ENCODE measurements at places on chromosomes 6 and 20. TPM values are rescaled to one million over a fixed set of nuclear protein-coding genes. Genes with fewer than 3 reads are reported as not detected.

- no peak overlapping the region for H3K27ac ChIP-seq
- no peaks in the 10 kb centered on the region for H3K4me1 ChIP-seq
- H3K27me3 ChIP-seq = peaks cover 19% of the 10 kb centered on the region
Observed at GRCh38 chr6:83546636-83547035, 34.3 kb downstream of the PRSS35 start.

DNA sequence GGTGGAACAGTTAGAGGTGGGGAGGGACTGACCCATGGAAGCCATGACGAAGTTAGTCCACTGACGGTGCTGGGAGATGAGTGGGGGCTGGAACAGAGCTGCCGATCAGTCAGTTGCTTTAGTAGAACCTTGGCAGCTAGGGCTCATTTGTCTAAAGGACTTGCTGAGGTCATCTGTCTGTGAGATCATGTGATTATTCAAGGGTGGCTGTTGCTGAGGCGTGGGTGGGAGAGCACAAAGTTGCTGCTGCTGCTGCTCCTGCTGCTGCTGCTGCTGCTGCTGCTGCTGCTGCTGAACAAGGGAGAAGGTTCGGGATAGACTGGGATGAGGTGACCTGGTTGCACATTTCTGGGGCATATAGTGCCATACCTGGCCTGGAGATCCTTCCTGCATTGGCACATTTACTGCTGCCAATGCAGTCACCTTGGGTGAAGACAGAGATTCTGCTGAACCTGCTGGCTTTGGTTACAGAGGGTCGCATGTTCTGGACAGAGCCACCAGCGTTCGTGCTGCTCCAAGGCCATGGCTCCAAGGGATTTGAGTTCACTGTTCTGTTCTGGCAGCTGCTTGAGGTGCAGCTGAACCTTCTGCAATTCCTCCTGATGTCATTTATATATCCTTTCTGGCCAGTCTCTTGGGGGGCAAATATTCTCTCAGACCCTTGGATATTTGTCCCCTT lies 840.5 kb downstream of the HACE1 start:
- DNase-seq = no peak
- no peaks in the 10 kb centered on the region for H3K36me3 ChIP-seq
- H3K27ac ChIP-seq = no peak overlapping the region

- no peak overlapping the region for H3K27ac ChIP-seq
- H3K4me3 ChIP-seq = no peak overlapping the region
- no peak for DNase-seq
- peaks cover 2% of the 10 kb centered on the region for H3K4me1 ChIP-seq
- H3K27me3 ChIP-seq = peaks cover 8% of the 10 kb centered on the region
Observed at GRCh38 chr6:35541836-35542235, 29.1 kb upstream of the TULP1 start.

GRCh38 chr6:84466511-84466910 lies 239.1 kb upstream of the CEP162 start:
- DNase-seq = no peak
- H3K4me3 ChIP-seq = no peak overlapping the region
- H3K27me3 ChIP-seq = no peaks in the 10 kb centered on the region
- no peaks in the 10 kb centered on the region for H3K36me3 ChIP-seq
- H3K4me1 ChIP-seq = no peaks in the 10 kb centered on the region

DNA sequence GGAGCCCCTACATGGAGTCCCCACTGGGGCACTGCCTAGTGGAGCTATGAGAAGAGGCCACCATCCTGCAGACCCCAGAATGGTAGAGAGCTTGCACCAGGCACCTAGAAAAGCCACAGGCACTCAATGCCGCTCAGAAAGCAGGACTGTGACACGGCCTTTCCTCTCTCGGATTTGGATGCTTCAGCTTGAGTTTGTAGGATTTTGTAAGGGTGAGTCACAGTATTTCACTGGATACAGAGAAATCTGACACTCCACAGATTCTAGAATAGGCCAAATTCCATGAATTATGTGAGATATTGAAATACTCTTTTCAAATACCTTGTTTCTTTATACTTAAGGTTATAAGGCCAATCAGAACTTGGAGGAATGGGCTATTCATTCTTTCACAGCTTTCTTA lies 424.5 kb downstream of the HTR1B start:
- peaks cover 11% of the 10 kb centered on the region for H3K36me3 ChIP-seq
- H3K27ac ChIP-seq = no peak overlapping the region
- no peak for DNase-seq
- no peaks in the 10 kb centered on the region for H3K27me3 ChIP-seq

GRCh38 chr6:42819803-42820511 lies 38.1 kb downstream of the BICRAL start:
- peak overlapping the region; percentile 68 for H3K27ac ChIP-seq
- peaks cover 18% of the 10 kb centered on the region for H3K4me1 ChIP-seq
- H3K27me3 ChIP-seq = no peaks in the 10 kb centered on the region
- H3K36me3 ChIP-seq = no peaks in the 10 kb centered on the region
- no peak overlapping the region for H3K4me3 ChIP-seq

DNA sequence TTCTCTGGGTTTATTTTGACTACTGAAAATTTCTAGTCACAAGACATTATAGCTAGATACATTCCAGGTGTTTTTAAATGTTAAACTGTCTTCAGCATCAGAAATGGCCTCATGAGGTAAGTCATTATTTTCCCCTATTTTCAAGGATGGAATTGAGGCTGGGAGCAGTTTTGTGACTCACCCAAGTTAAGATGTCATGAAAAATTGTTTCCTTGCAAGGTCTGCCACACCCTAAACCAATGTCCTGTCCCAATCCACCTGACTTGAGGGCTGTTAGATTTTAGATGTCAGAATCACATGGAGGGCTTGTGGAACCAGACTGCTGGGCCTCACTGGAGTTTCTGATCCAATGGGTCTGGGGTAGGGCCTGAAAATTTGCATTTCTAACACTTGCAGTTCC lies 16.9 kb downstream of the SLC22A3 start:
- H3K4me1 ChIP-seq = no peaks in the 10 kb centered on the region
- no peaks in the 10 kb centered on the region for H3K36me3 ChIP-seq
- H3K27ac ChIP-seq = no peak overlapping the region

DNA sequence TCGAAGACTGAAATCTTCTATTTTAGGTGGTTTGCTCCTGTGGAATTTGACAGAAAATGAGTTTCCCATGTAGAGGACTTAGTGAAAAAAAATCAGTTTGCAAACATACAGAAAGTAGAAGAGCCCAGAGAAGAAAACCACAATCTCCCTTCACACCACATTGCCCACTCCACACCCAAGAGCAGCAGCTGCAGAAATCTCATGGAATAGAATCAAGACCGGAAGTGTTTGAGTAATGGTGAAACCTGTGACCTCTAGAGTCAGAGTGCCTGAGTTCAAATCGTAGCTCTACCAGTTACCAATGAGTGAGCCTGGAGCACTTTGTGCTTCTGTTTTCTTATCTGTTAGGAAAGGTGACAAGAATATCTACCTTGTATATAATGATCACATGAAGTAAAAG lies 4.6 kb downstream of the SIRPG start:
- H3K36me3 ChIP-seq = no peaks in the 10 kb centered on the region
- peak overlapping the region; percentile 11 for H3K4me3 ChIP-seq
- H3K27me3 ChIP-seq = no peaks in the 10 kb centered on the region
- peaks cover 25% of the 10 kb centered on the region for H3K4me1 ChIP-seq
- no peak for DNase-seq
- no peak overlapping the region for H3K27ac ChIP-seq

DNA sequence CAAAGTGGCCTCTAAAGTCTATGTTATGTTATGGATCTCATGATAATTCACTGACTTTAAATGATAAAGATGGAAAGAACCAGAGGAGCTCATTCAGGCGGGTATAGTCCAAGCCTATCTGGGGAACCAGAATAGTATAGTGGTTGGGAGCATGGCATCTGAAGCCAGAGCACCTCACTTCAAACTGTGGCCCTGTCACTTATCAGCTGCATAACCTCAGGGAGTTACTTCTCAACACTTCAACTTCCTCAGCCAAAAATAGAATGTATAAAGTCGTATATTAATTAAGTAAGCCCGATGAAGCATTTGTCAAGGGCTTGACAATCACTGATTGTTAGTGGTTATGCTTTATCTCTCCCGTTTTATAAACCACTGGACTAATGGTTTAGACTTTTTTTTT lies 112.7 kb downstream of the RTN4IP1 start:
- peaks cover 3% of the 10 kb centered on the region for H3K27me3 ChIP-seq
- DNase-seq = no peak
- H3K27ac ChIP-seq = peak overlapping the region; percentile 35
- peaks cover 6% of the 10 kb centered on the region for H3K36me3 ChIP-seq

DNA sequence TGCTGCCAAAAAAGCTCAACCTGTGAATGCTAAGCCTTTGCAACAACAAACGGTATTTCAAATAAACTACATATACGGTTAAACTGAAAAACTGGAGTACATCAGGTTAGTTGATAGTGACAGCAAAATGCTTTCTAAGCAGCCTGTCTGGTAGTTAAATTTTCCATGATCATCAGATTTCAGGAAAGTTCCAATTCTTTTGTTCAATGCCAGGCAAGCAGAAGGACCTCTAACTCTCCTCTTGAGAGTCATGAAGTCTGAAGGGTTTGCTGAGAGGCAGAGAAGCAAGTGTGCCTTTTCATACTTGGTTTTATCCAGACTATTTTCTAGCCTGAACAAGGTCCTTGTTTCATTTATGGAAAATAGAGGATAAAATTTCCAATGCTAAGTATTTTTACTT lies 4.5 kb downstream of the FLRT3 start:
- H3K4me1 ChIP-seq = no peaks in the 10 kb centered on the region
- no peak overlapping the region for H3K4me3 ChIP-seq

- no peak for DNase-seq
- no peaks in the 10 kb centered on the region for H3K27me3 ChIP-seq
- peaks cover 30% of the 10 kb centered on the region for H3K4me1 ChIP-seq
Observed at GRCh38 chr6:29734046-29735018, 11.1 kb downstream of the HLA-F start.

- no peaks in the 10 kb centered on the region for H3K4me1 ChIP-seq
- H3K36me3 ChIP-seq = no peaks in the 10 kb centered on the region
- H3K4me3 ChIP-seq = no peak overlapping the region
Observed at GRCh38 chr6:153624528-153624927, 414.5 kb upstream of the OPRM1 start.

DNA sequence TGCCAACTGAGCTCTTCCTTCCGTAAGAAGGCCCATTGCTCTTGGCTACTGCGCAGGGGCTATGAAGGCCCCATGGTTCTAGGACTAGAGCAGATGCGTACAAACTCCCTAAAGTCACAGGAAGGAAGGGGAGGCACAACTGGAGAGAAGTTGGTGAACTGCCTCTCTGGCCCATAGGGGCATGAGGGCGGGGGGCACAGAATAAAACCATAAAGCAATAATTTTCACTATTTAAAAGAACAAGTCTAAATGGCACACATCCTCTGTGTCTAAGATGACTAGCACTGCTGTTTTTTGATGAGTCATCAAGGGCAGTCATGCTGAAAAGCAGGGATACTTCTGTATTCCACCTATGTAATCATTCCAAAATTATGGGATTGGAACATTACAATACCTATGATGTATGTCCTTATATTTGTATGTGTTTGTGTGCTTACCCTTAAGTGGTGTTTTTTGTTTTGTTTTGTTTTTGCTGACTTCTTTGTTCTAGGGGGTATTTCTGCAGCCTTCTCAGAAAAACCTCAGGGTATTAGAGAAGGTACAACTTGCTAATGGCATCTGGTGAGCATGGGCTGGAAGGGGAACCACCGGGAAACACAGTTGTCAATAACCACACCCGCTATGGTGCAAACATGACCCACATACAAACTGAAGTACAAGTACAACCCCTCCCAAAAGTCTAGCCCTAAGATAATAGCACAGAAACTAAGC lies 36.9 kb downstream of the B4GALT5 start:
- H3K4me1 ChIP-seq = peaks cover 82% of the 10 kb centered on the region
- H3K27me3 ChIP-seq = no peaks in the 10 kb centered on the region
- peak overlapping the region; percentile 97 for H3K27ac ChIP-seq
- peak overlapping the region; percentile 82 for H3K4me3 ChIP-seq
- peak; percentile 92 for DNase-seq
- H3K36me3 ChIP-seq = no peaks in the 10 kb centered on the region

- peaks cover 6% of the 10 kb centered on the region for H3K36me3 ChIP-seq
- no peak for DNase-seq
- no peaks in the 10 kb centered on the region for H3K27me3 ChIP-seq
- peaks cover 47% of the 10 kb centered on the region for H3K4me1 ChIP-seq
Observed at GRCh38 chr6:43171707-43172103, 636 bp downstream of the SRF start.

DNA sequence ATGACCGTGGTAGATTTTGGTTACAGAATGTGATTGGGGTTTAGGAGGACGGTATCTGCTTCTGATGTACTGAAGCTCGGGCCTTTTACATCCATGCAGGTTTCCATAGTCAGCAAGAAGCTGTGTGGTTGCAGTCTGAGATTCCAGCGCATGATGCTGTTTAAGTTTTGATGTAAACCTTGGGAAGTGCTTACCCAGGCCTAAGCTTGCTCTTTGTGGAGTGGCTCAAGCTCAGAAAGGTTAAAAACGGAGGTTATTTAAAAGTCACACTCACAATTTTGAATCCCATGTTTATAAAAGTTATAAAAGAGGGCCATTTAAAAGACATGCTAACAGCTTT lies 121.4 kb downstream of the TIAM2 start:
- H3K27me3 ChIP-seq = peaks cover 2% of the 10 kb centered on the region
- peaks cover 5% of the 10 kb centered on the region for H3K36me3 ChIP-seq
- H3K27ac ChIP-seq = no peak overlapping the region
- no peak for DNase-seq
- H3K4me1 ChIP-seq = peaks cover 14% of the 10 kb centered on the region

- H3K4me3 ChIP-seq = no peak overlapping the region
- no peak overlapping the region for H3K27ac ChIP-seq
- H3K4me1 ChIP-seq = no peaks in the 10 kb centered on the region
- no peaks in the 10 kb centered on the region for H3K36me3 ChIP-seq
Observed at GRCh38 chr6:167245591-167245990, 45.5 kb upstream of the UNC93A start.

DNA sequence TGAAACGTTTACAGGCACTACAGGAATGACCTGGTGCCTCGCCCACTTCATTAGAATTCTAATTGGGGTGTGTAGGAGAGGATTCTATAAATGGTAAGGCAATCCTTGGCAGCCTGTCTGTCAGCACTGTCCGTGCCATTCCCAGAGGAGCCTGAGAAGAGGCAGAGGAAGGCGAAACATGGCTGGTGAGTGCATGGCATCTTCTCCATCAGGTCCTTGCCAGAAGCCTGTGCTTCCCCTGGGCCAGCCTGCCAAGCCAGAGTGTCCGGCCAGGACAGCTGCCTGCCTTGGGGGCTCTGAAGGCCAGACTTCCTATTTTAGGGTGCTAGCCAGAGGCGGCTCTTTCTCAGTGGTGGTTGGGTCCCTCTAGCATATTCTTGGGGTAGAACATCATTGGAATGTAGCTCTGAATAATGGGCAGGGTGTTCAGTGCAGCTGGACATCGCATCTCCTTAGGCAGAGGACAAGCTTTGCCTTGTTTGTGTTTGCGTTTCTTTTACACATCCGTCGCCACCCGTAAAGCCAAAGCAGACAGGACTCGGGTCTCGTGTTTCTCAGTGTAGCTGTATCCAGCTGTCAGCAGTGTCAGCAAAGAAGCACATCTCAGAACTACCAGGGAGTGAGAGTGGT lies at the start of gene TGM3:
TGM3 (plus strand) TSS at position 116 of the 630 bp plus-strand sequence; CDS start at position 179, 63 bp downstream.
- H3K27me3 ChIP-seq = peaks cover 9% of the 10 kb centered on the region
- no peaks in the 10 kb centered on the region for H3K36me3 ChIP-seq
- H3K27ac ChIP-seq = no peak within 1 kb of the TSS
- H3K4me3 ChIP-seq = no peak within 1 kb of the TSS
- no peaks in the 10 kb centered on the region for H3K4me1 ChIP-seq

GRCh38 chr6:116508527-116508926 lies 2.9 kb upstream of the CALHM5 start:
- no peak for DNase-seq
- peaks cover 22% of the 10 kb centered on the region for H3K27me3 ChIP-seq
- no peaks in the 10 kb centered on the region for H3K4me1 ChIP-seq
- H3K36me3 ChIP-seq = peaks cover 31% of the 10 kb centered on the region
- no peak overlapping the region for H3K4me3 ChIP-seq

The KIAA1755 gene
- total RNA-seq = not detected

The LAMP5 gene
- total RNA-seq = not detected

The HS3ST5 gene
- not detected for total RNA-seq

The REM1 gene
- total RNA-seq = not detected
